ENCODE measurements at places on chromosomes 2 and 18.

DNA sequence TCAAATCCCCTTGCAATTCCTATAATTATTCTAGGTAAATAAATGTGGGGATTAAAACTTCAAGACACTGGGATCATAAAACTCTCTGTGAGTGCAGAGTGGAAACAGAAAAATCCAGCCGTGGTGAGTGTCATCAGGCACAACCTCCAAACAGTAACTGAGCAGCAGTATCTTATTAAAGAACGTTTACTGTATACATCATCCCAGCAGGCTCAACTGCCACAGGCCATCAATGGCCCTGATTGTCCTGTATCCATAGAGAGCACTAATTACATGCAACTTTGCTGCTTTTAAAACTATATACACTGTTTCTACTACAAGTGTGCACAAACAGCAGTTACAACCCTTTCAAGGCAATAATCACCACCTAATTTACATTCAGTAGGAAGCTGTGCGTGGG, 23.9 kb downstream of the GAREM1 start:
- DNase-seq = no peak

GRCh38 chr2:175167076-175167791, 769 bp downstream of the ATF2 start:
- no peak for DNase-seq

DNA sequence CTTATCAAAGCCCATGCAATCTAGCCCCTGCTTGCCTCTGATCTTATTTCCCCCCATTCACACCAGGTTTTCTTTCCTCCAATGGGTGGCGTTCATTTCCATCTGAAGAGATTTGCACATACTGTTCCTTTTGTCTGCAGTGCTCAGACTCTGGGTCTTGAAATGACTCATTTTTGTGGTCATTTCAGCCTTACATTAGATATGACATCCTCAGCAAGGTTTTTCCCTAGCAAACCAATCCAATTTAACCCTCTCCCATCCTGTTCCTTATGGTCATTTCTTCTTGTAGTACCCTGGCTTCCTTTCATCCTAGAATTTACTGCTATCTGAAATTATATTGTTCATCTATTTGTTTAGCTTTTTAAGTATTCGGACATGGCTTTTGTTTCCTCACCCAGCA, 42.5 kb upstream of the SCN1A start:
- no peak for DNase-seq

DNA sequence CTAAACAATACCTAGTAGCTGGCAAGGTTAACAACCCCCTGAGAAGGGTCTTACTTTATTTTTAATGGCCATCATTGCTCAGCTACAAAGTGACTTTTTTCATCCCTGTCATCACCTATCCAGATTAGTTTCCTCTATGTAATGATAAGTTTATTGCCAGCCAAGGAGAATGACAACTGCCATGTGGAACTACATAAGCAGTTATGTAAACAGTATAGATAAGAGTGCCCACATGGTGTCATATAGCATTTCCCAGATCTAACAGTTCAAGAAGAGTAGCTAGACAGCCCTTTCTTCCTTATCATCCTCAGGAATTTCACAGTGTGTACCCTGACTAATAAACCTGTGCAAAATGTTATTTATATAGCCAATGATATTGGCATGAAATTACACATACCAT, 240.2 kb upstream of the PIK3C3 start:
- no peak for DNase-seq

GRCh38 chr2:160477032-160477431, 16.6 kb downstream of the RBMS1 start:
- DNase-seq = no peak

DNA sequence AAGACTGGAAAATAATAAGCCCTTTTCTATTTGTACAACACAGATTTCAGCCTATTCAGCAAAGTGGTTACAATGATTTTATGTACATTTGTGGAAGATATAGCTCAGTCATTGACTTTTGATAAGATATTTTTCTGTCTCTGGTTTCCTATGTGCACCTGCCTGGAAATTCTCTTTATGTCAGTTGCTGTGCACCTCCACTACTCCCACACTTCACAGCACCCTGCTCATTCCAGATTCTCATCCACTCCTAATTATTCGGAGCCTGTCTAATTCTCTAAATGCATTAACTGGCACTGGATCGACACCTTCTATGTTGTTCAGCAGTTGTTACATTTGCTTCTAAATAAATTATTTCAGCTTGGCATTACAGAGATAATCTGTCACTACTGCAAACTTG, 275.1 kb upstream of the RND3 start:
- no peak for DNase-seq

- DNase-seq = no peak
Measured at GRCh38 chr2:66574701-66575624, 140.0 kb downstream of the MEIS1 start.

GRCh38 chr2:237639836-237640220, 12.4 kb downstream of the LRRFIP1 start:
- DNase-seq = no peak

DNA sequence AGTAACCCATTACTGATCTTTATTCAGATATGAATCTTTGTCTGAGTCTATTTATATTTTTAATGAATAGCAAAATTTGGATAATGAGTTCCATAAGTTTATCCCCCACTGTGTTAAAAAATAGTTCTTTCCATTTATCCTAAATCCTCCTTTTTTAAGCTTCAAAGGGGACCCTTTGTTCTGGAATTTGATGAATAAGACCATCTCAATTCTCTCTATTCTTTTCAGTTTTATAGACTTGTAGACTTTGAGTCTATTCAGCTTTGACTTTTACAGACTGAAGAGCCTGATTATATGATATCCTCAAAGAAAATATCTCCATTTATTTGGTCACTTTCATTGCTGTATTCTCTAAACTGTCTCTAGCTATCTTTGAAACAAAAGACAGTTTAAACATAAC, 2146.1 kb upstream of the CELF4 start:
- DNase-seq = no peak

DNA sequence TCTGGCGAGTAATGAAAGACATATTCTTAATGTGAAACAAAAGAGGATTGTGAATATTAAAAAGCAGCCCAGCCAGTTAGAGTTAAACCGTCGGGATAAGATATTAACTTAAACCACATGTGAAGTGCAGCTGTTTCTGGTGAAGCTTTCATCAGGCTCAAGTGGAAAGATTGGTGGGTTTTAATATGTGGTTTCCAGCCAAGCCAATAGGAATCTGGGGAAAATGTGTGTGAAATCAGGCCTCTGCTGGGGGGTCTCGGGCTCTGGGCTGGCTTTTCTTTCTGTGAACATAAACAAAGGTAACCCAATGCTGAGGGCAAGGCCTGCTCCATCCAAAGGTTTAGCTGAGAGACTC, 279.6 kb downstream of the SLC4A3 start:
- no peak for DNase-seq

DNA sequence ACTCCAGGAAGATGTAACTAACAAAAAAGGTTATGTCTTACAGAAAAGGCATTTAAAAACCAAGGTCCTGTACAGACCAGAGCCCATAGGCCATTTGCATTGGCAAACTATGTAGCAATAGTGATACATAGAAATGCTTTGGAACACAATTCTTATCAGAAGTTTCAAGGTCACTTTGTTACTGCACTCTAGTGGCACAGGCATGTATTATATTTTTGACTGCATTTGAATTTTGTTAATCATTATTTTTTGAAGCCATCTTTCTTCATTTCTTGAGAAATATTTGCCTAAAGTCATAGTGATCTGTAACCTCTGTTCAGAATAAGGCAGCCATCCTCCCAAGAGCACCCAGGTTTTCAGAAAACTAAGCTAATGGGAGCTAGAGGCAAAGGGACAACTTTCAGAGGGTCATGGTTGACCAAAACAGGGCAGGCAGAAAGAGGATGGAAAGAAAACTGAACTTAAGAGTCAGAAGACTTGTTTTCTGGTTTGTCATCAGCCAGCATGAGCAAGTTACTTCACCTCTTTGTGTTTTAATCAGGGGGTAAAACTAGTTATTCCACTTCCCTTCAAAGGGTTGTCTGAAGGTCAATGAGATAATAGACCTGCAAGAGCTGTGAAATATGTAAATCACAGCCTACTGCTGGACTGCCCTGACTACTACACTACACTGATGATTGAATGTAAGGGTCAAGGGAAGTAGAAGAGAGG, 41.5 kb downstream of the SLC38A11 start:
- no peak for DNase-seq

DNA sequence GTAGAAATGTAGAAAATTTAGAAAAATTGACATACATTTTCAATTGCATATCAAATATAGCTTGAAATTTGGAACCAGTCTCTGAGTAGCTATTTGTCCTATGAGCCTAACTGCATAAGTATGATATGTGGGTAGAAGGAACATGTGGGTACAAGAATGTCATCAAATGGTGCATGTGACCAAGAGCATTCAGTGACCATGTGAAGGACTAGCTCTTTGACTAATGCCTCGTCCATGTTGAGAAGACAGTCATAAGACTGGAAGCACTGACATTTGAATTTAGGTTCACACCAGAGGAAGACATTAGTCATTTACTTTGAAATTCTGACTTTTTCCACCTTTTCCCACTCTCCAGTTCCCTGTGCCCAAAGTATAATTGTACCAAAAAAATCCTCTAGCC, 12.6 kb downstream of the MRPL44 start:
- no peak for DNase-seq

- no peak for DNase-seq
Measured at GRCh38 chr18:22193466-22193865, 24.1 kb downstream of the GATA6 start.

DNA sequence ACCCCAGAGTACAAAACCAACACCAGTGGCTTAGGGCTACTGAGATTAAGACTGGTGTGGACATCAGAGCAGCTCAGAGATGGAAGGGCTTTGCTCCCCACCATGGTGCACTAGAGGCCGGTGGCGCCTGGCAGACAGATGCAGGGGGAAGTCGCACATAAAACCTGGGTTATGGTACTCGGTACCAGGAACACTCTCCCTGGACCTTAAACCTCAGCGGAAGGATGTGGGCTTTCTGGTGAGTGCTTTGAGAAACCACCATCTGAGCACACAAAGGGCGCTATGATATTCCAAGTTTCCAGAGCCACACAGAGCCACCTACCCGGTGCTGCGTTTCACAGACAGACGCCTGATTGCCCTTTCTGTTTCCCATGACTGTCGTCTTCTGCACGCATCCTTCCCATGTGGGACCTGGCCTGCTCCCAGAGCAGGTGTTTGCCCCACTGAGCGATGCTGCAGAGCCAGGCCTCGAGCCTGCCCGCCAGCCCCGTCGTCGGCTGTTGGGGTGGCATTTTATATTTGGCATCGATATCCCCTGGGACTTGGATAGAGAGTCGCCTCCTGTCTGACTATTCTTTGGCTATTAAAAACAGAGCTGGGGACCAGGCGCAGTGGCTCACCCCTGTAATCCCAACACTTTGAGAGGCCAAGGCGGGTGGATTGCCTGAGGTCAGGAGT, 89.5 kb upstream of the ODC1 start:
- DNase-seq = no peak

DNA sequence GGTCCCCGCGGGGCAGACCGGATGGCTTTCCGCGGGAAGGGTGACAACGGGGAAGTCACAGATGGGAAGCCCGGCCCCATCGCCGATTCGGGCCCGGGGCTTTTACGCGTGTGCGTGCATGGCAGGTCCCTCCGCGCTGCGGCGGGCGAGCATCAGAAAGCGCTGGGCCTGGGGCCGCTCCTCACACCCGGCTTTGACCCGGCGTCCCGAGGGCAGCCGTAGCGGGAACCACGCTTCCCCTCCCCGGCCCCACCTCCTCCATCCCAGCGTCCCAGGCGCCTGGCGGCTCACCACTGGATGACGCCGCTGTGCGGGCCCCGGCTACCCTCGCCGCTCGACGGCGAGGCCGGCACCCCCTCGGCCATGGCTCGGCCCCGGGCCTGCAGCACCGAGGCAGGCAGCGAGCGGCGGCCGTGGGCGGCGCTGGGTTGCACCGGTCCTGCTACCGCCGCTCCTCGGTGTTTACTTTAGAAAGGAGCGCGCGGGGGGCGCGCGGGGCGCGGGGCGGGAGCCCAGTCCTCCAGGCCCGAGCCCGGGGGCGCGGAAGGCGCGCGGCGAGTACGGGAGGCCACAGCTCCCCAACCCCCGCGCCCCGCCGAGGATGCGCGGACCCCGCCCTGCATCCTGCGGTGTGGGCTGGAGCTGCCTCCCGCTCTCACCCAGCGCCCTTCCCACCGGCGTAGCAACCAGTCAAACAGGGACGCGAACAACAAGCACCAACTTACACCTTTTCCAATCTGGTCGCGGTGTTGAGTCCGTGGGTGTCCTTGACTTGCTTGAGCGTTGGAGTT, 806 bp downstream of the RFX8 start:
- DNase-seq = no peak

- no peak for DNase-seq
Measured at GRCh38 chr18:6885992-6886796, 156.7 kb downstream of the ARHGAP28 start.

- DNase-seq = no peak
Measured at GRCh38 chr2:55415300-55415699, 4.4 kb downstream of the CCDC88A start.

DNA sequence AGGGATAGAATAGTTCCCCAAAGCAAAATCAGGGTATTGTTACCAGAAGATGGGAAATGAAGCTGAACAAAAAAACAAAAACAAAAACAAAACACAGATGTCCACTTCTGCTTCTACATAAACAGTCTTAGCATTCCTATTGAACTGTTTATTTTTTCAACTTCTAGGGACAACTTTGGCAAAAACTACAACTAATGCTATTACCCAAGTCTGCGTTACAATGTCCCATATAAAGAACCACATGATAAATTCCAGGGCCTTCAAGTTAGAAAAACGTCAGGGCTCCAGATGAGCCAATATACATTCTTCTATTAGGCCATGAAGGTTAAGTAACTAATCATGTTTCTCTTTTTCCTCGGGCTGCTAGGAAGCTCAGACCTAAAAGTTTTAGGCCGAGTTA, 16.9 kb downstream of the PID1 start:
- no peak for DNase-seq

- DNase-seq = no peak
Measured at GRCh38 chr2:61405813-61406212, 65.1 kb downstream of the USP34 start.

GRCh38 chr2:207370646-207371045, 159.1 kb upstream of the CREB1 start:
- DNase-seq = no peak

GRCh38 chr2:73091696-73092095, 20.2 kb upstream of the SFXN5 start:
- no peak for DNase-seq

GRCh38 chr2:8693157-8693821, 11.4 kb downstream of the ID2 start:
- DNase-seq = no peak

DNA sequence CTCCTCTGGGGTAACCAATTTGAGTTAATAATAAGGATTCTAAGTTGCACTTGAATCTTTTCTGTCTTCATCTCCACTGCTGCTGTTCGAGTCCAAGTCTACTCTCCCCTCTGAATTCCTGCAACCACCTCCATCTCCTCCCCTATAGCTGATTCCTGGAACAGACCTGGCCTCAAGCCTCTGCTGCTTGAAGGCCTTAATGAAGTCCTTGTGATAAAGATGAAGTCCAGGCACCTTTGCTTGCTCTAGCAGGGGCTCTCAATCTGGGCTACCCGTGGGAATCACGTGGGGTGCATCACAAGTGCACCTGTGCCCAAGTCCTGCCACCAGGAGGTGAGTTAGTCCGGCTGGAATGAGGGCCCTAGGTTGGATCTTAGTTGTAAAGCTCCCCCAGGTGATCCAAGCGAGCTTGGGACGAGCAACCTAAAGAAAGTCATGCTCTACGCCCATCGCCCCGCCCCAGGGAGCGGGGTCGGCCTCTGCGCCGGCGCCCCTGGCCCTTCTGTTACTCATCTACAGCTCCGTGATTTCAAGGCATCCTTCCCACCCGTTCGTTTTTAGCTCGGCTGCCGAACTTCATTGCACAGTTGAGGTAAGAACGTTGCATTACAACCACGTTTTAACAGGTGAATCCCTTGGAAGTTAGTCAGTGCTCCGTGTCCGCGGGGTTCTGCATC, 905 bp upstream of the IAH1 start:
- DNase-seq = no peak
